NCI-H226 (cell line): ENCODE measurements at places on chromosomes 16 and 17.
A peak's percentile ranks its signal among the peaks of the same experiment; 100 is the strongest.

GRCh38 chr17:38925263-38925995 is at the start of gene LASP1NB:
Gene LASP1NB (plus strand): TSS chr17:38925614.
- no peak for DNase-seq

GRCh38 chr17:50603340-50603739 is 31.3 kb upstream of the ABCC3 start:
- DNase-seq = no peak

GRCh38 chr16:19766554-19766884 is 48.4 kb downstream of the IQCK start:
- no peak for DNase-seq

DNA sequence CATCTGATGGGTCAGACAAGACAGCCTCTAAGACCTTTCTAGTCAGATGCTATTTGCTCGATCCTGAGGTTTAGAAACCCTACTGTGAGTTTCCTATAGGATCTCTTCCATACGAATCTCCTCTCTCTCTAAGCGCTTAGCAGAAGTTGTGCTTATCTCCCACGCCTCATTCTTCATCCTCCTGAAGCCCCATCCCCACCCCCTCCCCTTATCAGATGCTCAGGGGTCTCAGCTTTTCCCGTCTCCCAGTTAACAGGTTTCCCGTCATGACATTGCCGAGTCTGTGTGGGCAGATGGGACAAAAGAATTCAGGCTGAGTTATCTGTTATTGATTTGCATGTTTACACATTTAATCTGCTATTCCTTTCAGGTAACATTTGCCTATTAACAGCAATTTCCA is 99.0 kb upstream of the PIRT start:
- no peak for DNase-seq

- no peak for DNase-seq
Observed at GRCh38 chr17:76909971-76910760, 42.0 kb downstream of the MGAT5B start.

DNA sequence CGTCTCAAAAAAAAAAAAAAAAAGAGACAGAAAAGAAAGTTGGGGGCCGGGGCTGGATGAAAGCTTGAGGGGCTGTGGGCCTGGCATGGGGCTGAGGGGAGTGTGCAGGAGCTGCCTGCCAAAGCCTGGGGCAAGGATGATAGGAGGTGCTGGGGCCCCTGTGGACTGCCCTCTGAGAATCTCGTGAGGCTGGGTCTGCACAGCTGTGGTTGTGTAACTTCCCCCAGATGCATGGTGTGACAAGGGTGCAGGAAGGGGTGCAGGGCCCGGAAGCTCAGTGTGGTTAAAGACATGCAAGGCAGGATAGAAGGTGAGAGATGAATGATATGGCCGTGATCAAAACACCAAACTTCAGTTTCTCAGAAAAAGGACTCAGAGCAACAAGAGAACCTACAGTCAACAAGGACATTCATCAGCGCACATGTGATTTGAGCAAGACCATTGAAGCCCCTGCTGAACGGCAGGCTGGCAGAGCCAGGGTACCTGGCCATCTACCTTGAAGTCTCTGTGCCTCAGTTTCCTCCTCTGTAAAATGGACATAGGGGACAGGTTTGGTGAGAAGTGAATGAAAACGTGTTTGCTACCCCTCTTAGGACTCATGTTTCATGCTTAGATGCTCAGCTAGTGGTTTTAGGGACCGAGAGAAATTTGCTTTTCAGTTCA is 9.6 kb downstream of the IL32 start:
- DNase-seq = no peak

GRCh38 chr16:78200623-78201096 is 101.2 kb downstream of the WWOX start:
- no peak for DNase-seq

- peak; percentile 73 for DNase-seq
Observed at GRCh38 chr17:2025220-2025621, at the start of gene RTN4RL1. Gene RTN4RL1 (minus strand): TSS chr17:2025334. CDS start chr17:2024865, 469 bp downstream.

DNA sequence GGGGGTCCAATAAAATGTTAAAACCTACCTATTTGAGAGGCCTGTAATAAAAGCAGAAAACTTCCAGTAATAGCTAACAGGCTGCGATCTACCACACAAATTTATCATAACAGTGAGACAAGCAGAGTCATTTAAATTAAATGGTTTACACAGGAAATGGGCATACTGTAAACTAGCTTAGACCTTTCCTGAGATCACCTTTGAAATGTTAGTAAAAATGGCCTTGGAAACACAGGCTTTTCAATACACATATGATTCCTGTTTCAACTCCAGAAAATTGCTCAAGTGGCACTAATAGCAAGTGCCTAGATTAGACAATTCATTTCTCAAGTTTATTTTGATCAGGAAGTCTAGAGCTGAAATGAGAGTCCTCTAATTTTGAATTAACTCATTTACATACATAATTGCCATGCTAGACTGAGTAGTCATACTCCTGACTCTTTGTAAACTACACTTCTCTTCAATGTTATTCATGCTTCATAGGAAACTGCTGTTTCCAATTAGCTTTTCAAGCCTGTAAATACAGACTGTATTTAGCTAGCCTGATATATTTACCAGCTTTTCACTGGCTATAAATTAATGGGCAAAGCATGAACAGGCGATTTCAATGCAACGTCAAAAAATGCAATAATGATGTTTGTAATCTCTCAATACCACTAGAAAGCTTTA is 43.3 kb downstream of the PARN start:
- DNase-seq = no peak

- no peak for DNase-seq
Observed at GRCh38 chr17:41695134-41695661, 6.5 kb downstream of the EIF1 start.

DNA sequence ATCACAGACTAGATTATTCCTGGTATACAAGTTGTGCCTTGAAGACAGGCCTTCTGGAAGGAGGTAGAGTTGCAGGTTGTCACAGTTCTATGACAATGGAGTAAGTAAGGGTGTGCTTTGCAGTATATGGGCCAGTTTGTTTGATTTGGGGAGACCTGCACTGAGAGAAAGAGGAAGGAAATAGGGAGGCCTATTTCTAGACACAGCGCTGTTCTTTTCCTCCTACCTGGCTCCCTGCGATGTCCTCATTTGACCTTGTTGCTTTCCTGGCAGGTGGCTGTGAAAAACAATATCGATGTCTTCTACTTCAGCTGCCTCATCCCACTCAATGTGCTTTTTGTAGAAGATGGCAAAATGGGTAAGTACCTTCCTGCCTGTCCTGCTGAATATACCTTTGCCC is 22.5 kb upstream of the RASL10B start:
- no peak for DNase-seq

DNA sequence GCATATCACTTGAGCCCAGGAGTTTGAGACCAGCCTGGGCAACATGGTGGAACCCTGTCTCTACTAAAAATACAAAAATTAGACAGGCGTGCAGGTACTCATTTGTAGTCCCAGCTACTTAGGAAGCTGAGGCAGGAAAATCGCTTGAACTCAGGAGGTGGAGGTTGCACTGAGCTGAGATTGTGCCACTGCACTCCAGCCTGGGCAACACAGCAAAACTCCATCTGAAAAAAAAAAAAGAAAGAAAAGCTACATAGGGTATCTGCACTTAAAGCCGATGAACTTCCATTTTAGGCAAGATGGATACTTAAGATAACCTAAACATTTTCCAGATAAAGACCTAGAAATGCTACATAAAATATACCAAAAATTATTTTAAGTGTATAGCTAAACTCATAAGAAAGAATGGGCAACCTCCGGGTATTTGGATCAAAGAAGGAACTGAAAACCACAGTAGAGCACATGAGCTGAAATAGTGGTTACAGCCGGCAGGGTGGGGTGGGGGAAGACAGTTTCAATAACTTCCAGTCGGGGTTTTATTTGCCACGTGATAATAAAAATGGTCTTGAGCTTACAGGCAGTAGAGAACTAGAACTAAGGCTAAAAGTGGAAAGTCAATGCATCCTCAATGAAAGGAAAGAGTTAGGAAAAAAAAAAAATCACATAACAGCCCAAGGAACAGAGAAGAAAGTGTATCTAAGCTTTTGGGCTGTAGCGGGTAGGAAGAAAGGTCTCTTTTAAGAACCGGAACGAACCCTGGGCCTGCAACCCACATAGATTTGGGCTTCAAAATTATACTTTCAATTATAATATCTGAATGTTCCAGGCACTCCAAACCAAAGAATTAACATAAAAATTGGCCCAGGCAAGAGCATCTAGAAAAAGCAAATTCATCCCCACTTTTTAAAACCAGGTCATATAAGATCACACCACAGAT is 53.1 kb downstream of the CFDP1 start:
- DNase-seq = no peak

- DNase-seq = no peak
Observed at GRCh38 chr17:82386255-82386831, 14.8 kb downstream of the UTS2R start.

DNA sequence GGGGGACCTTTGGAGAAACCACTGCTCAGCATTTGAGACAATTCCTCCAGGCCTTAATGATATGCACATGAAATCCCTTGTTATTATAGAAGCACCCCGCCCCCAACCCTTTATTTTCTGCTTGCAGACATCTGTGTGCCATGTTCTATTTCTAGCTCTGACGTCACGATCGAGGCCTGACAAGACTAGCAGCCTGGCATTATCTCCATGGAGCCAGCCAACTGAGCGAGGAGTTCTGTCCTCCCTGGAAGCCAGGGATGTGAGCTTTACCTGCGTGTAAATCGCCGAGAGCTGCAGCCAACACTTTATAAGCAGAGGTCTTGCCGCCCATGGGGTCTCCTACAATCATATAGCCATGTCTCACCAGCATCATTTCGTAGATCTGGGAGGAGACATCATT is 116.9 kb downstream of the DNAH3 start:
- no peak for DNase-seq
